Right renal pelvis (tissue), 4 donors: ENCODE measurements at places on chromosomes 7 and 10.

DNA sequence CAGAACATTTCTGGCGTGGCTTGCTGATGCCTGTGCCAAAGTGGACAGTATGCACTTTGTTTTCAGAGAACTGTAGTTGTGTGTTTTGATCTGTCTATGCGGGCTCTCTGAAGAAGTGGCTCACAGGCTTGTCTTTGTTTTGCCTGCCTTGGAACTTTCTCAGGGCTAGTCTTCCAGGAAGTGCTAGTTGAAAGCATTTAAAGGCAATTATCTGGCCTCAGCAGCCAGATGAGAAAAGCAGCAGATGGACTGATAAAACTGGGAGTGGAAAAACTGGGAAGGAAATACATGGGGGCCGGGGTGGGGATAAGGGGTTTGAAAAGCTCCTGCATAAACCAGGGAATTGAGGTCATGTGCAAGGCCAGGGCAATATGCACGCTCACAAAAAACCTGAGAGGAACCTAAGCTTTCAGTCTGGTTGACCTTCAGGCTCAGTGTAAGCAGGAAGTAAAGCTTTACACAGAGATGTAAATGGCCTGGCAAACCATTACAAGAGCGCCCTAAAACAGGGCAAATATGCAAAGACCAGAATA lies 94.5 kb downstream of the ZNF33B start:
- DNase-seq, result no peak

DNA sequence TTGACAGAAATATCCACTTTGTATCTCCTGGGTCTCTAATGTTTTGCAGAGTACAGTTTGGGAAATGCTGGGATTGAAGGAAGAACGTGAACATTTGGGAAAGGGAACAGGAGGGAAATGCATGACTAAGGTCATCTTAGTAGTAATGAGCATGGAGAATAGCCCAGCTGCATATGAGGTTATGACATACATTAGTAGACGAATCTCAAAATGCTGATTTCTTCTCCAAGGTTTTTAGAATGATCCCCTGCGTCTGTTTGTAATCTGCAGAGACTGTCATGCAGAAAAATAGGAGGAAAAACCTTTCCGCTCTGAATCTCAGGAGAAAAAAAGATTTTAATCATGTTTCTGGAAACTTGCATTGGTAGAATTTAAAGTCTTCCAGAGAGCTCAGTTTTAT lies 133.6 kb downstream of the PPP1R9A start:
- no peak for DNase-seq

DNA sequence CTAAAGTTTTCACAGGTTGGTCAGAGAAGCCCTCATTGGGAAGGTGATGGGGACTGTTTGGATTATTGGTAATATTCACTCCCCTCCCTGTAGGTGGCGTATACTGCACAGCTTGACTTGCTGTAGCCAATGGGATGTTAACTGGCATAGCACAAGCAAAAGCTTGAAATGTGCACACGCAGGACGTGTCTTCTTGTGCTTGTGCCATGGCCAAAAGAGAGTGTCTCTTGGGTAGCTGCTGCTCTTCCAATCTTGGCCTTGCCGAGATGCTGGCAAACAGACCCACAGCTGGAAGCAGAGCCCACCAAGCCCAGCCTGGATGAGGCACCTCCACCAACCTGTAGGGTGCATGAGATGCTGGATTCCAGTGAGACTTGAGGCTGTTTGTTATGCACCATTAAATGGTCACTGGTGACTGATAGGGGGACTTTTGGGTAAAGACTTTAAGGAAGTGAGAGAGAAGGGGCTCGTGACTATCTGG lies 266.0 kb downstream of the GRID1 start:
- no peak for DNase-seq

- DNase-seq, result no peak
Measured at GRCh38 chr10:62946278-62946677, 130.1 kb upstream of the EGR2 start.

DNA sequence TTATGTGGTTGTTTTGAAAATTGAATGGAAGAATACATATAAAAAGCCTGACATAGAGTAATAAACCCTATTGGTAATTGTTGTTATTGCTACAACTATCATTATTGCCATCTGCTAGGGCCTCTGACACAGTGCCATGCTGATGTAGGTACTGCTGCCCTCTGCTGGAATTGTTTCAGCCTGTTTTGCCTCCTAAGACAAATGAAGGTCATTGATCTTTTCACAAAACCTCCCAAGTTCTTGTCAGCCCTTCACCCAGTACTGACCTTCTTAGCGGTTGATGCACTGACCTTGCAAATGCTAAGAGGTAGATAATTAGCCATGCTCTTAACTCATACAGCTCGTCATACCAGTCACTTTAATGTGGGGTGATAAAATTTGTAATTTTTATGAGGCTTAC lies 975.2 kb downstream of the SORCS1 start:
- DNase-seq, result no peak

DNA sequence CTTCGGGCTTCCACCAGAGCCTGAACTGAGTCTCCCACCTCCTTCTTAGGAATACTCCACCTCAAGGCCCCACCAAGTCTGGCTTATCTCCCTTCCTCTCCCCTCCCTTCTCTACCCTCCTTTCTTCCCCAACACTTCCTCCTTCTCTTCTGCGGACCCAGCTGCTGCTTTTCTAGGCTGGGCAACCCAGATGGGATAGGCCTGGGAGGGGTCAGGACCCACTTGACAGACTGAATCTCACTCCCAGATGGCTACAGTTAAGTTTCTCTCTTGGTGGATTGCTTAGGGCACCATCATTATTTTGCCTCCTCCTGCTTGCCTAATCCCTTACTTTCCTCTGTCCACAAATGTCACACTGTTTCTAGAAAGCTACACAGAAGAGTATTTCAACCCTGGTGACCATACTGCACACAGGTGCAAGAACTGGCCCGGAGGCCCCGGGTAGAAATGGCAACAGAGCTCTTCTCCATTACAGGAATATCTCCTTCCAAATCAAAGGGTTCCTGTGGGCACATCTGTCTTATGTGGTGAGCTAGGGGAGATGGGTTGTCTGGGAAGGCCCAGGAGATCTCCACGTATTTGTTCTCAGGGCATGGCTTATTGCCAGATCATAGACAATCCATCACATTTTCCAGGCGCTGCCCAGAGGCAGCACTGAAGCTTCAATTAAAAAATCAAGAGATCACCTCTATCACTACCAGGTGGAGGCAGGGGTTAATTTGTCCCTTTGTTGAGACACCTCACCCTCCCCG lies 5.1 kb upstream of the HOXA11 start:
- no peak for DNase-seq

DNA sequence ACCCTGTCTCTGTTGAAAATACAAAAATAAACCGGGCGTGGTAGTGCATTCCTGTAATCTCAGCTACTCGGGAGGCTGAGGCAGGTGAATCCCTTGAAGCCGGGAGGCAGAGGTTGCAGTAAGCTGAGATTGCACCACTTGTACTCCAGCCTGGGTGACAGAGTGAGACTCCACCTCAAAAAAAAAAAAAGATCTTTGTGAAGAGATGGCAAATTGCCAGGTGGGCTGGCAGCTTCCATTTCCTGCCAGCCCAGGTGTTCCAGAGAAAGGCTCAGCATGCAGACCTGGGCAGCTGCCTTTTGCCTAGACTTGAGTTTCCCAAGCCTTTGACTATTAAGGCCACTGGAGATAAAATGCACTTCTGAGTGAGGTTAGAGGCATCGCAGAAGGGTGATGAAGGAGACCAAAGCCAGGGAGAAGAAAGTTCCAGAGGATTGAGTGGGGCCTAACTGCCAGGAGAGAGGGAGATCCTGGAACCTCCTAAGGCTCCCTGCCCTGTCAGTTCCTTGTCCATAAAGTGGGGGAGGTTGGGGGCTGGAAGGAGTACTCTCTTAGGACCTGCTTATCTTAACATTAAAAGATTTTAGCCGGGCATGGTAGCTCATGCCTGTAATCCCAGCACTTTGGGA lies 10.0 kb upstream of the DDIT4 start:
- DNase-seq, result no peak

- DNase-seq, result no peak
Measured at GRCh38 chr10:69766161-69766910, 35.4 kb upstream of the COL13A1 start.

GRCh38 chr10:108421266-108421665 lies 1256.8 kb upstream of the SORCS1 start:
- DNase-seq, result no peak

DNA sequence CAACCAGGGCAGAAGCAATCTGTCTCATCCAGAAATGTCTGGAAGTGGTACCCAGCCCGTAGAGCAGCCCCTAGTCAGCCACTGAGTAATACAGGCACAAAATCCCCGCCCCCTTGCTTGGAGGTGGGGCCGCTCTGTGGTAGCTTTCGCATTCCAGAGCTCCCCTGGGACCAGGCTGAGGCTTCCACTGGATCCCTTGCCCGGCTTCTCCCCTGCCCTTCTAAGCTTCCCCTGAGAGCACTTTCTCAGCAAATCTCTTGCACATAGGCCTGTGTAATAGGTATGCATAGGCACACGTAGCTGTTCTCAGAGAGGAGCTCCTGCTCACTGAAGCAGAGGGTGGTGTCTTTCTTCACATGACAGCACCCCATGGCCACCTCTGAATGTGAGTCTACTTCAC lies 144.2 kb downstream of the BMS1 start:
- no peak for DNase-seq

GRCh38 chr7:89773611-89774010 lies 380.7 kb upstream of the STEAP1 start:
- DNase-seq, result no peak
